ENCODE measurements at places on chromosomes 7 and 10.

GRCh38 chr7:2006921-2007381 is 225.8 kb downstream of the MAD1L1 start:
- DNase-seq: no peak

GRCh38 chr7:43212921-43213320 is 100.5 kb downstream of the HECW1 start:
- no peak for DNase-seq

- no peak for DNase-seq
Measured at GRCh38 chr10:32981760-32982159, 23.7 kb upstream of the ITGB1 start.

GRCh38 chr7:139860090-139860775 is 31.2 kb downstream of the TBXAS1 start:
- no peak for DNase-seq

DNA sequence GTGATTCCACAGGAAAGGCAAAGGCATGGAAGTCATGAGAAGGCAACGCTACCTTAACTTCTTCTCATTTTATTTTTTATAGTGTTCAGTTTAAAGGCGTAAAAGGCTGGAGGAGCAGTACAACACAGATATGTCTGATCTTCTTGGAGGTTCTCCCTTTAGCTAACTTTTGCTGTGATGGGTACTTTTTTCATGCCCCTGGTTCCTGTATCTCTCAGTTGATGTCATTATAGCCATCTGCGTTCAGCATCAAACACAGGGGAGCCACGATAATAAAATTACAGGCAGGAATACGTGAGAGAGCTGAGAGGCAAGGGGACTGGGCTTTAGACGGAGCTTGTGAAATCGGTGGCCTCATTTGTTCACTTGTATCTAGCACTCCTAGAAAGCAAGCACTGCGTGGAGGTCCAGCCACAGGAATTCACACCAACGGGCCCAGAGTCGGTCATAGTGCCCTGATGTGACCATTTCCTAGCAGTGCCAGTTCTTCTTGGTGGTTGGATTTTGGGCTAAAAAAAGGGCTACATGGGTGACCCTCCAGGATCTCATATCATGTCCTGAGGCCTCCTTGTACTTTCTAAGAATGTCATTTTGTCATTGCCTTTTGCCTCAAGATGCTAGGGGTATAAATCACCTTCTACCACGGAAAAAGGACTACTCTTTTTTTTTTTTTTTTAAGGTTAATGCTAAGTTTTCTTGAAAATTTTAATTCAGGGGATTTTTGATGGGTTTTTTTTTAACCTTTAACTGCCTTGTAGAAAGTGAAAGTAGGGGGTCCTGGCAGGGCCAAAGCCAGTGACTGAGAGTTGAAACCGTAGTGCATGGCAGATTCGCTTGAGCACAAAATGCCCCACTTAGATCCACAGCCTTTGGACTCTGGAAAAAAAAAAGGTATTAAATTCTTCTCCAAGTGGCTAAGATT is 191.5 kb downstream of the CELF2 start:
- no peak for DNase-seq

- no peak for DNase-seq
Measured at GRCh38 chr10:128998101-128998805, 468.8 kb upstream of the MGMT start.

GRCh38 chr7:142873281-142873784 is 12.2 kb downstream of the TRPV6 start:
- no peak for DNase-seq

DNA sequence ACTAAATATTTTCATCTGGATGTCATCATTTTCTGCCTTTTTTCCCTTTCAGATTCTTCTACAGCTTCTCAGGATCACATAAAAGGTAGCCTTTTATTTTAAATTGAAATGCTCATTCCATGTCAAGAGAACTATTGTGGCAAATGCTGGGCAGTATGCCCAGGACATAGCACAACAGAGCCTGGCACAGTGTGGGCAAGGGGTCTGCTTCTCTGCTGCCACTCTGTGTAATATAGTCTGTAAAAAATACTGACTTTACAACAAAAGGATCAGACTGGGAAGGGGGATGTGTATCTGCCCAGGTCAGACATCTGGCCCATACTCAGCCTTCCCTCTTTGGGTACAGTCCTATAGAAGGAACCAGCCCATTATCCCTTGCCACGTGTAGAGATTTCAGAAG is 62.7 kb downstream of the CUZD1 start:
- no peak for DNase-seq

- DNase-seq: no peak
Measured at GRCh38 chr10:86295351-86295750, 71.2 kb downstream of the GRID1 start.

- DNase-seq: no peak
Measured at GRCh38 chr7:128783143-128783861, 7.7 kb upstream of the OPN1SW start.

GRCh38 chr7:92423710-92424131 is 23.6 kb upstream of the GATAD1 start:
- DNase-seq: no peak

DNA sequence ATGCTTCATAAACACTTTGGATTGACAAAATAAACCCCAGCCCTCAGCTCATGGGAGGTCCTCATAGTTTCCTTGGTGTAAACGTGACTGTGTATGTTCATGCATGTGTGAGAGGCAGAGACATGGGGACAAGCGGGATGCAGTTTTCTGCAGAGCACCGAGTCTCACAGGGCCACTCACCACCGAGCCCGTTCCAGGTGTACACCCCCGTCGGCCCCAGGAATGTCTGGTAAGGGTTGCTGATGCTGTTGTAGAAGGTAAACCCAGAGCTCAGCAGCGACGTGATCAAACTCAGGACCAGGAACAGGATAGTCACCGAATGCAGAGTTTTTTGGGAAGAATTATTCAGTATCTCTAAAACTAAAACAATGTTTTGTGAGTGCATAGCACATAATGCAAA is 9.2 kb downstream of the CLRN3 start:
- no peak for DNase-seq

DNA sequence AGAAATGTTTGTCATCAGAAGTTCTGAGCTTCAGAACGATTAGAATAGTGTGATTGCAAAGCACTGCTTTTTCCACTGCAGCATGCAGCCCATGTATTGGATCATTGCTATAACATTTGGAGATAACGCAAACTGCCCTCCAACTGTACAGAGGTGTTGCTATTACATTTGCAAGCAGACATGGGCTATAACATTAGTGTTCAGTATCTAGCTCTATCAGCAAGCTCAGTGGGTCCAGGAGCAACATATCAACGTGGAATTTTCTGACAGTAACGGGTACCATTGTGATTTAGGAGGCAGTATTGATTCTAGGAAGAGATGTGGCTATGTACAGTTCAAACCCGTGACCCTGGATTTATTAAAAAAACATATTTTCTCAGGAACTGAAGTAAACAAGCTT is 75.8 kb downstream of the AGMO start:
- DNase-seq: no peak

- DNase-seq: no peak
Measured at GRCh38 chr7:47653550-47654411, 71.9 kb upstream of the TNS3 start.

GRCh38 chr10:30993155-30993554 is 38.5 kb downstream of the ZNF438 start:
- no peak for DNase-seq

All from stimulated activated CD8-positive, alpha-beta memory T cell treated with anti-CD3 and anti-CD28 coated beads, Interleukin-7, amount 100 ng/mL, for 1 hour (primary cell).